ENCODE measurements at places on chromosomes 4 and X.

GRCh38 chrX:68980906-68981616 lies 152.2 kb downstream of the EFNB1 start:
- no peak for DNase-seq

DNA sequence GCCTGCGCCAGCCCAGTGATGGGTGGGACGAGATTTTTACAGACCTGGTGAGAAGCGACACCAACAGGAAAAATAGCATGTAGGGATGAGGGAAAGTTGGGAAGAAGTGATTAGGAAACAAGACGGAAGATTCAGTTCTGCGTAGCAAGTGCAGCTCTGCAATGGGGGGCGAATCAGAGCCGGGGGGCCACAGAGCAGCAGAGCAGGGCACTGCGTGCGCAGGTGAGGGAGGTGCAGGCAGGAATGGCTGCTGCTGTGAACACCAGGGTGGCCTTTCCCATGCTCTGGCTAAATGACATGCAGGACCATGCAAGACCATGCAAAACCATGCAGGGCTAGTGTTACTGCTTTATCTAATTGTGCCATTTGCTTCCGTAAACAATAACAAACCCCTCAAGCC lies 442.7 kb upstream of the FRG1 start:
- no peak for DNase-seq

GRCh38 chr4:3263053-3263875 lies 14.3 kb downstream of the MSANTD1 start:
- peak; percentile 61 for DNase-seq

- DNase-seq: no peak
Measured at GRCh38 chr4:154314248-154314647, 177.4 kb downstream of the DCHS2 start.

DNA sequence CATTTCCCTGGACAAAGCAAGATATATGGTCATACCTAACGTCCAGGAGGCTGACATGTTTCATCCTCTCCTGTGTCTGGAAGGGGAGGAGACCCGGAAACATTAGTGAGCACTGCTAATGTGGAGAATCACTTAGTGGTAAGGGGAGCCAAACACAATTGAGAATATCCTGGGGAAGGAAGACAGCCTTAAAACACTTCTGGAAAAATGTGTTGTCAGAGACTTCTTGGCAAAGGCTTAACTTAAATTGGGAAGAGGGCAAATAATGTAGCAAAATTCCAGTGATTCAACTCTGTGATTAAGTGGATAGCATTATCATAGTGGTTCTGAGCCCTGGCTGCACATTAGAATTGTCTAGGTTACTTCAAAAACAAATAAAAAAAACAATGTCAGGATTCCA lies 39.5 kb downstream of the SPARCL1 start:
- DNase-seq: no peak

GRCh38 chrX:138858951-138859350 lies 147.4 kb upstream of the FGF13 start:
- no peak for DNase-seq

DNA sequence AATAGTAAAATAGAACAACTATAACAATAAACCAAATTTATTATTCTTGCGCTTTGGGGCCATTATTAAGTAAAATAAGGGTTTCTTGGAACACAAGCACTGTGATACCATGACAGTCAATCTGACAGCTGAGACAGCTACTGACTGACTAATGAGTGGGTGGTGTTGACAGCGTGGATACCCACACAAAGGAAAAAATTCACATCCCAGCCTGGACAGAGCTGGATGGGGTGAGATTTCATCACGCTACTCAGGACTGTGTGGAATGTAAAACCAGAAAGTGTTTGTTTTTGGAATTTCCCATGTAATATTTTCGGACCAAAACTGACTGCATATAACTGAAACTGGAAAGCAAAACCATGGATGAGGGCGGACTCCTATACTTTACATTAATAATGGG lies 48.8 kb downstream of the IGFBP7 start:
- no peak for DNase-seq

DNA sequence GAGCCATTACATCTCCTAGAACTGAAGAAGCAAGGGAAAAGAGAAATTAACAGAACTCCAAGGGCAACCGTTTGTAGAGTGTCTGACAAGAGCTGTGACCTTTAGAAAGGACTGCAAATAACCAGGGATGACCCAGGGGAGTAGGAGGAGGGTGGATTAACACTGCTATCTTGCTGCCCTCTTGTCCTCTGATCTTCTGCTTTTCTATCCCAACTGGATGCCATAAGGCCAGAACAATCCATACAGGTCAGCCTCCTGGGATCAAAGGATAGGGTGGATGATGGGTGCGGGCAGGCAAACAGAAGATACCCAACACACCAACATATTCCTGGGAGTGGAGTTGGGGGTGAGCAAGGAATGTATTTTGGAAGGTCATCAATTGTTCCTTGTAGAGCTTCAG lies 19.8 kb upstream of the PDE5A start:
- DNase-seq: no peak

DNA sequence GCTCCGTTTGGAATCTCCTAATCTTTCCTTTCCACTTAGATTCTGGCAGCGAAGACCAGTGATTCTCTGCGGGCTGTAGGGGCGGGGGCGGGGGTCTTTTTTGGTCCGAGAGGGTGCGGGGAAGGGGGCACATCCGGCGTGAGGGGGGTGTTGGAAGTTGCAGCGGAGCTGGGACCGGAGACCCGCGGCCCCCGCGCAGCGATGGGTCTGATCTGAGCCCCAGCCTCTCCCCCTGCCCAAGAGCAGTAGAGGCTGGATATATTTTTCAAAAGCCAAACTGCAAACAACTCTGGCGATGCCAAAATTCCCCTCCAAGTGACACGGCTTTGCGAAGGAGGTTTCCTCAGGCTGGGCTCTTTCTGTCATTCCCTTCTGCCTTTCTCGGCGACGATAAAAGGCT lies 355 bp downstream of the GRID2 start:
- no peak for DNase-seq

DNA sequence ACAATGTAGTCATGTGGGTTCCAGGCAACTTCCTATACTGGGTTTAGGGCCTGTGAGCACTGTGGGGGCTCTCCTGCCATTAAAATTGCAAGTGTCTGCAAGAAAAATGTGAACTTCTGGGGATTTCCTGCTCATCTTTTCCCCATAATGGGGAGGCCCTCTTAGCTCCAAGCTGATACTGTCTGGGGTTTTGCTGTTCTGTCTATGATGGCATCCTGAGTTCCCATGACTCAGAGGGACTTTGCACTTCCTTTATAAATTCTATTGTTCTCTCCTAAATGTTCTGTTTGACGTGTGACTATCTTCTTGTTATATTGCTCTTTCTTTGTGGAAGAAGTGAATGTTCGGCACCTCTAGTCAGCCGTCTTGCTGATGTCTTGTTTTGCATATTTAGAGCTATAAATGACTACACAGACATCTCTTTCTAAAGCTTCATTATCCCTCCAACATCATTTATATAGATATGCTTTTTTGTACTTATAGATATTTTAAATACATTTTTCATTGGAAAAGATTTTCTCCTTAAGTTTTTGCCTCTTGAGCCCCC lies 465.8 kb downstream of the NAF1 start:
- DNase-seq: no peak

GRCh38 chr4:105057370-105058105 lies 89.1 kb upstream of the TET2 start:
- DNase-seq: no peak

DNA sequence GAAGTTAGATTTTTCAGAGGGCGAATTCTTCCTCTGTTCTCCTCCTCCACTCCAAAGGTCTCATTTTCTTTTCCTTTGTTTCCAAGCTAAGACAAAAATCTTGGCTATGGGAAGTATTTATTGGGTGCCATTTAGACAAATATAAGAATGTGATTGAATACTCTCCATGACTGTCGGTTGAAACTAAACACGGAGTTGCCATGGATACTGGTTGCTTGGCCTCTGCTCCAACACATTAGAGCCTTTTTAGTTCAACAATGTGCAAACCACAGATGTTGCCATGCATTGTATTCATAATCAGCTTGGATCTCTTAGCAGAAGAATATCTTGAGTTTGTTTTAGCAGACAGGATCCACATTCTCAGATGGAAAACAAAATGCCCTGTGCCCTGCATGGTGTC lies 366.5 kb upstream of the LCORL start:
- DNase-seq: no peak

DNA sequence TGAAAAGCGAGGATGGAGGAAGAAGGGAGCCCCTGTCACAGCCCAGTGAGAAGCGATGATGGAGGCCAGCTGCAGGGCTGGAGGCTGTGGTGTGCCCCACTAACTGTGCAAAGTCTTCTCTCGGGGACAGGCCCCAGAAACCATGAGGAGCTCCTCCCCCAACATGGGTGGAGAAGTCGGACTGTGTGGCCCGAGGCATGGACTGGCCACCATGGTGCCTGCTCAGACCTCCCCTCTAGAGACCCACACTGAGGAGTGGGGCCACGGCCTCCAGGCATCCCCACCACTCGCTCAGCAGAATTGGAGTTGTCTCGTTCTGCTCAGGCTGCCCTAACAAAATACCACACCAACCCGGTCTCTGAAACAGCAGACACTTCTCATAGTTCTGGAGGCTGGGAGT lies 12.2 kb upstream of the PDE6B start:
- no peak for DNase-seq

GRCh38 chrX:36543499-36543898 lies 464.7 kb upstream of the FAM47C start:
- DNase-seq: no peak

- peak; percentile 5 for DNase-seq
Measured at GRCh38 chrX:69015156-69015555, 150.1 kb downstream of the PJA1 start.

DNA sequence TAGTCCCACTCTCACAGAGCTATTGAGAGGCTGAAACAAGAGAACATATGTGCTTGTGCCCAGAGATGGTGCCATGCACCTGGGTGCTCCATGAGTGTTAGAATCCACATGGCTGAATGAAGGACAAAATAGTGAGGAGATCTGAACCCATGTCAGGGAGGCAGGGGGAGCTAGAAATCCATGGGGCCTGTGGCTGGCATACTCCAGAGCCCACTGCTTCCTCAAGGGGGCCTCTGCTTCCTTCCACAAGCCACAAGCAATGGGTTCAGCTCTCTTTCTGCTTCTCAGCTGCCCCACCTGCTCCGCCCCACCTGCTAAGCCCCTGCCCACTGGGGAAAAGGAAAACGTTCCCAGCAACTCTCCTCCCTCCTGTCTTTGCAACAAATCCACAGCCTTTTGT lies 46.1 kb downstream of the PJA1 start:
- peak; percentile 73 for DNase-seq

DNA sequence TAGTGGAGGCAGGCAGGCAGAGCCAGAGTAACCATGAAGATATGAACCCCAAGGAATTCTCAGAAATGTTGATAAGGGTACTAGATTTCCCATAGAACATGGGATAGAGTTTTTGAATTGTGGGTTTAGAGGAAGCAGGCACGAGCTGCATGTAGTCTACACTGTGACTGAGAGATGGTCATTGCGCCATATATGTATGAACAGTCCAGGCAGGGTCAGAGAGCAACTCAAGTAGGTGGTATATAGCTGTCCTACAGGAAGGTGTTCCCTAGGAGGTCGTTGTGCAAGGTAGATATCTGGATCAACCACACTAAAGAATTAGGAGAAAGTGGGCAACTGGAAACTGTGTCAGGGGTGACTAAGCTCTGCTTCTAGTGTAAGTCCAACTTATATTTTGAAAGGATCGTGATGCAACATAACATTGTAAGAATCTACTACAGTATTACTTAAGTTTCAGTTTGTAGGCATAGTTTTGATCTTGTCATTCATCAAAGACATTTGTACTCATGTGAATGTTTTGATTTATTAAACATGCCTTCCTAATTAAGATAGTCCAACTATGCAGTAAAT lies 94.6 kb downstream of the HPGD start:
- DNase-seq: no peak

DNA sequence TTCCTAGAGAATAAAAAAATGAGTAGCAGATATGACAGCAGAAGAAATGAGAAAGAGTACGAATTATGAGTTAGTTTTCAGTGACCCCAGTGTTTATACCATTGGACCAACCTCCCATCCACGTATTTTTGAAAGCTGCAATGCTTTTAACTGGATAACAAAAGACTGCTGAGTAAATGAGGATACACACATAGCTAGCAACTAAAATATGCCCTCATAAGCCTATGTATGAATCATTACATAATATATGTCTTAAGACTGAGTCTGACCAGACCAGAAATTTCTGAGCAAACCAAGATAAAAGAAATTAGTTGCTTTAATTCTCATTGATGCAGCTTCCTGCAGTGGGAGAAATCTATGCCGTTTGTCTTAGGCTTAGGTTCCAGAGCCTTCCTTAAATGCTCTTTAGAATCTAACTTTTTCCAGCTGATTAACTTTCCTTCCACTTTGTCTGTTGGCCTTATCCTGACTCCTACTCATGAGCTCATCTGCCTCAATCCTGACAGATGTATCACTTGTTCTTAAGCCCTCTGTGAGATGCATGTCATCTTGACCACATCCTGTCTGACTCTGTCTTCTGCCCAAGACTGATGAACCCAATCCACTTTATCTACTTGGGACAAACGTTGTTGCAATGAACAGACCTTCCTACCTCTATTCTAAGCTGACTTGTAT lies 301.4 kb upstream of the AADAT start:
- no peak for DNase-seq

- DNase-seq: no peak
Measured at GRCh38 chr4:179110356-179110755, 1668.1 kb upstream of the AGA start.

- no peak for DNase-seq
Measured at GRCh38 chr4:2297606-2298531, 36.0 kb upstream of the MXD4 start.

- DNase-seq: no peak
Measured at GRCh38 chrX:14936561-14936960, 63.3 kb downstream of the MOSPD2 start.

GRCh38 chrX:11329021-11329420 lies 35.8 kb downstream of the AMELX start:
- no peak for DNase-seq

DNA sequence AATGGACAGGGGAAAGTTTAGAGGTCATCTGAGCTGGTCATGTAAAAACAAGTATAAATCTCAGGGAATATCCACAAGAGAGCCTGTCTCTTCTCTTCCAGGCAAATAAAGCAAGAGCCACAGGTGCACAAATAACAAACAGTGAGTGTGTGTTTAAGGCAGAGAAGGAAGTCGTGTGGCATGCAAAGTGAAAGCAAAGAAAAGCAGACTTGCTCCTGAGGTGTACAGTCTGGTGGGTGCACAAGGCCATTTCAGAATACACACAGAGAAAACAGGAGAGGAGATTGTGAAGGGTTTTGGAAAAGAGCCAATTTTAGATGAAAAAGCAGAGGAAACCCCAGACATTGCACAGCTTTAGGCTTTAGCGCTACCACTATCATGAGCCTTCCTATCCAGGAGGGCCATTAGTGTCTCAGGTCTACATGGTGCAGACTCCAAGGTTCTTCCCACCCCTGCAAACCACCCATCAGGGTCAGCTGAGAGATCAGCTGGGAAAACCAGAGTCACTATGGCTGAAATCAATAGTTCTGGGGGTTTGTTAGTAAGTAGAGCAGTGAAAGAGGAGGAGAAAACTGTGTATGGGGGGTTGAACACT lies 355.8 kb downstream of the KLHL4 start:
- no peak for DNase-seq

- DNase-seq: no peak
Measured at GRCh38 chr4:163284304-163284703, 48.1 kb downstream of the NPY1R start.

All from H7 (cell line).